ENCODE measurements at places on chromosomes 13 and 19. TPM values are rescaled to one million over a fixed set of nuclear protein-coding genes. Genes with fewer than 3 reads are reported as not detected.

GRCh38 chr19:1613146-1613545 is 7.9 kb upstream of the UQCR11 start:
- ATAC-seq, result no peak

GRCh38 chr19:5694167-5694955 is 4.3 kb downstream of the RPL36 start:
- ATAC-seq, result no peak

DNA sequence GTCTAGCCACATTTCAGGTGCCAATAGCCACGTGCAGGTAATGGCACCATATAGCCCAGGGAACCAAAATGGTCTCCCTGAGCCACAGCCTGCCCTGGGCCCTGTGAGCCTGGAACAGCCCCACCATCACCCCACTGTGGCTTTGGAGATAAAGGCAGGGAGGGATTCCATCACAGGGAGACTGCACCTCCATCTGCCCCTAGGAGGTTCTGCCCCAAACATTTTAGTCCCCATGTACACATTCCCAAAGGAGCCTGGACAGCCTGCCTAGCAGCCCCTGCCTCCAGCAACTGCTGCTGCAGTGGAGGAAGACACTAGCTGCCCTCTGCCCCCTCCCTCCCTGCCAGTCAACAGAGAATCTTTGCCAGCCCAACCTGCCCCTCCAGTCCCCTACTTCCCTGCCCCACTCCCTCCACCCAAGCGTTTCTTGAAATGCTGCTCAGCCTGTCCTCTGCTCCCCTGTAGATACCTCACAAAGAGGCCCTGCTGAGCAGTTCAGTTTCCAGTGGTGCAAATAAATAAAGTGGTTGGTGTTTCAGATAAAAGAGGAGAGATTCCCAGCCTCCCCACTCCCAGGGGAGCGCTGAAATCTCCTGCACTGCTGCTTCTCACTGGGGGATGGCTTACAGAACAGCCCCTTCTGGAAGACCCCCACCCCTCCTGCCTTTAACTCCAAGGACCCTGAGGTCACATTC is 921.8 kb downstream of the UQCRFS1 start:
- ATAC-seq, result no peak

- no peak for ATAC-seq
Observed at GRCh38 chr13:44040818-44041100, 161.1 kb downstream of the LACC1 start.

DNA sequence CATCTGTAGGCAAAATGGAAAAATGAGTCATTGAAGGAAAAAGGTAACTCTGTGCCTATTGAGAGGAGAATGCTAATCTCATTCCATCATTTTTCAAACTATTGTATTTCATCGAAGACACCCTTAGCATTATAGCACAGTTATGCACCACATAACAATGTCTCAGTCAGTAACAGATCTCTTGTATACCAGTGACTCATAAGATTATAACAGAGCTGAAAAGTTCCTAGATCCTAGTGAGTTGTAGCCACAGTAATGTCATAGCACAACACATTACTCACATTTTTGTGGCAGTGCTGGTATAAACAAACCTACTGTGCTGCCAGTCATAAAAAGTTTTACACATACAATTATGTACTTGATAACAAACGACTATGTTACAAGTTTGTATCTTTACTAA is 1077.6 kb downstream of the DIAPH3 start:
- ATAC-seq, result no peak

DNA sequence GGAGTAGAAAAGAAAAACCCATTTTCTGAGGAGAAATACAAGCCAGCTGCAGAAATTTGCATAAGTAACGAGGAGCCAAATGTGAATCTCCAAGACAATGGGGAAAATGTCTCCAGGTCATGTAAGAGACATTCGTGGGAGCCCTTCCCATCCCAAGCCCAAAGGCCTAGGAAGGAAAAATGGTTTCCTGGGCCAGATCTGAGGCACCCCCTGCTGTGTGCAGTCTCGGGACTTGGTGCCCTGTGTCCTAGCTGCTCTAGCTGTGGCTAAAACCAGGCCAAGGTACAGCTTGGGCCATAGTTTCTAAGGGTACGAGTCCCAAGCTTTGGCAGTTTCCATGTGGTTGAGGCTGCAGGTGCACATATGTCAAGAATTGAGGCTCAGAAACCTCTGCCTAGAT is 444.9 kb downstream of the PCDH20 start:
- ATAC-seq, result no peak

SPACA4 gene
- not detected for total RNA-seq

GAPDHS gene
- not detected for total RNA-seq

MATK gene
- 14.8 TPM for total RNA-seq

CBARP gene
- total RNA-seq, result 0.77 TPM

Data from activated T-helper 17 cell treated with anti-CD3 and anti-CD28 coated beads, Interleukin-2, amount 50 U/mL, for 72 hours (primary cell).